ENCODE measurements at places on chromosomes 4 and X.

DNA sequence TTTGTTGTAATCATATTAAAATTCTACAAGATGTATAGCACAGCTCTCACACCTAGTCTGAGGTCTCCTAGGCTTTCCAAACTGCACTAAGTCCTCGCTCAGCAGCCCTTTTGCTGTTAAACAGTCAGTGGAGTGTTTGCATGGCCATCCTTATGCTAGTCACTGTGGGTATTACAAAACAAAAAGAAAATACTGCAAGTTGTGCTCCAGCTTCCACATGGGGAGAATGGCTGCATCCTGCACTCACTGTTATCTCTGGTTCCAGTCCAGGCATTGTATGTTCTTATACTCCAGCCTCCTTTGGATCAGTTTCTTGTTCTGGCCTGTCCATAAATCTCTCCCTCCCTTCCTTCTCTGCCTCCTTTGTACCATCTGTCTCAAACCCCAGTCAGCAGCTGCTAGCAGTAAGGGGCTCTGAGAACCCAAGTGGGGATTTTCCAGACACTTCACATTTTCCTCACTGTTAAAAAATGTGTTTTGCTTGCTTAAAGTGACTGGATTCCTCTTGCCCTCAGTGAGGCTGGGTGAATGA, 38.5 kb upstream of the BMP15 start:
- DNase-seq = no peak

DNA sequence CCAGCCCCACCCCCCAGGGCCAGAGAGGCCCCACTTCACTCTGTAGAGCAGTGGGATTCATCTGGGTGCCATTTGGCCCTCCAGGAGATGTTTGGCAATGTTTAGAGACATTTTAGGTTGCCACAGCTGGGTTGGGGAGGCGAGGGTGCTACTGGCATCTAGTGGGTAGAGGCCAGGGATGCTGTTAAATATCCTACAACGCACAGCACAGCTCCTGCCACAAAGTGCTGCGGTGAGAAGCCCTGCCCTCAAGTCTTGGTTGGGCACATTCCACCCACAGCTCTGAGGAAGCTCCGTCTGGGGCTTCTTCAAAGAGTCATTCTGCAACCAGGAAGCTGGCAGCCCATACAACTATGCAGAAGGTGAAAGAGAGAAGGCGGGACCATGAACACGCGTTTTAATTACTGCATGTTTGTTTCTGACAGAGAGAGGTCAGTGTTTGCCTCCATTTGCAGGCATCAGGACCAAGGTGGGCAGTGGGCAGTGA, 48.1 kb upstream of the FAM9C start:
- DNase-seq = no peak

GRCh38 chr4:92104506-92104905, 199.3 kb upstream of the GRID2 start:
- DNase-seq = no peak

DNA sequence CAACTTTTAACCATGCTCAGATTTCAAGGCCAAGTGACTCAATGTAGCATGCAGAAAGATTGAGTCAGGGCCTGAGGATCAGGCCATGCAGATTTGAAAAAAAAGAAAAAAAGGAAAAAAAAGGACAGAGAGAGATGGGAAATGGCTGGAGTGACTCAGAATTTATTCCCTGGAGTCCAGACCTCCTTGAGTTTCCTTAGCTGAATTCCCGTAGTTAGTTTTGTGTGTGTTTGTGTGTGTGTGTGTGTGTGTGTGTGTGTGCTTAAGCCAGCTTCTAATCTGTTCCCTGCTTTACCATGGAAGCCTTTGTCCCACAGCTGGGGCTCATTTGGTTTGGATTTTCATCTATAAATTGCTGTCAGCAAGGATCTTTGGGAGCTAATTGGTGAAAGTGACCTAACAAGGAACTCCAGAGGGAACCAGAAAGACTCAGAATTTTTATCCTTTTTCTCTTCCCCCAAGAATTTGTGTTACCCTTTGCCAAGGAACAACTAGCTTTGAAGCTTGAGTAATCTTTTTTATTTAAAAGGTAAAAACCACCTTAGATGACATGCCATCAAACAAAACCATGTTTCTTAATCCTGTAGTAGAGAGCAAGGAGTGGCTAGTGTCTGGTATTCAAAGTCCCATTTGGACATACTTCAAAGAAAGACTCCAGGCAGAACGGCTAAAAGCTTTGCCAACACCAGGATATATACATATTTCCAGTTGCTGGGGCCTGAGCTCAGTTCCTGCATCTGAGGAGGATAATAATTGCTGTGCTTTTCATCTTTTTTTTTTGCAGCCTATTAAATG, 109.0 kb upstream of the DDIT4L start:
- no peak for DNase-seq

GRCh38 chr4:143023239-143023918, 161.3 kb upstream of the USP38 start:
- DNase-seq = no peak

GRCh38 chr4:6504900-6505496, 32.6 kb upstream of the PPP2R2C start:
- DNase-seq = no peak

- DNase-seq = no peak
Measured at GRCh38 chrX:46543441-46543840, 1.8 kb downstream of the ZNF674 start.

DNA sequence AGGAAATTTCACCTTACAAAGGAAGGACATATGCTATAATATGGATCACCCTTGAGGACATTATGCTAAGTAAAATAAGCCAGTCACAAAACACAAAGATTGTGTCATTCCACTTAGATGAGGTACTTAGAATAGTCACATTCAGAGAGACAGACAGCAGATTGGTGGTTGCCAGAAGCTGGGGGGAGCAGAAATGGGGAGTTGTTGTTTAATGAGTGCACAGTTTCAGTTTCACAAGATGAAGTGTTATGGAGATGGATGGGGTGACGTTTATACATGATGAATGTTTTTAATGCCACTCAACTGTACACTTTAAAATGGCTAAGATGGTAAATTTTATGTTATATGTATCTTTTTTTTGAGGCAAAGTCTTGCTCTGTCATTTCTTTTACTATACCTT, 14.8 kb upstream of the SPON2 start:
- no peak for DNase-seq

DNA sequence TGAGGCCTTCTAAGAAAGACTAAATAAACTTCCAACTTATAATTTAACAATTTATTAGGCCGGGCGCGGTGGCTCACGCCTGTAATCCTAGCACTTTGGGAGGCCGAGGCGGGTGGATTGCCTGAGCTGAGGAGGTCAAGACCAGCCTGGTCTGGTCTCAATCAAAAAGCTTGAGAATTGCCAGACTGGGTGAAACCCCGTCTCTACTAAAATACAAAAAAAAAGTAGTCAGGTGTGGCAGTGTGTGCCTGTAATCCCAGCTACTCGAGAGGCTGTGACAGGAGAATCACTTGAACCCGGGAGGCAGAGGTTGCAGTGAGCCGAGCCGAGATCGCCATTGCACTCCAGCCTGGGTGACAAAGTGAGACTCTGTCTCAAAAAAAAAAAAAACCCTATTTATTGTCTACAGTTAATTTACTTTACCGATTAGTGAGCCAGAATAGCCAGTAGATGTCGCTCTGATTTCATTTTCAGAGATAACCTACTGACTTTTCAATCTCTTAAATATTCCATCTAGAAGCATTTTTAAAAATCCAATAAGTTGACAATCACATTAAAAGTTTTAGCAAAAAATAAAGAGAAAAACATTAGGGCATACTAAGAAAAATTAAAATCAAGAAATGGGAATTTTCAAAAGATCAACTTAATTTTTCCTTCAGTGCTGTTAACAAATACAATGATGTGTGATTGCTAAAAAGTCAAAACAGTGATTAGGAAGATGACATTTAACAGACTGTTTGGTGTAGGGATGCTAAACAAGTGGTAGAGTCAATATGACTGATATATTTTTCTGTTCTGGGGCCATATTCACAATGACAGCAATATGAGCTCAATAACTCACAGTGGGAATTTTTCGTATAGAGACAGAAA, 4.3 kb upstream of the SHROOM3 start:
- DNase-seq = no peak

- DNase-seq = no peak
Measured at GRCh38 chrX:12292996-12293765, 154.9 kb downstream of the FRMPD4 start.

DNA sequence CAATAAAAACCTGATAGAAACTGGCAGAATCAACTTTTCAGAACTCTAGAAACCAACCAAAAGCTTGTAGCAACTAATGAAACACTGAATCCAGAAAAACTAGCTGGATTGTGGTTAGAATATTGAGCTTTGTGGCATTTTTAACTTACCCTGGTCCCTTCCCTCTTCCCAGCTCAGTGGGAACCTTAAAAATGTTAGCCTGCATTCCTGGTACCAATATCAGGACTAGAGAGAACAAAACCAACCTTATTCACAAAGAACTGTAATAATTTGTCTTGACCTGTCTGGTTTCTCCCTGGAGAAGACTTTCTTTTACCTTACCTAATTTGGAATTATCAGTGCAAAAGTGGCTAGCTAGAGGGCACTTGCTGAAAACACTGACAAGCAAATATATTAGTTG, 21.2 kb downstream of the SH3D19 start:
- DNase-seq = no peak

- no peak for DNase-seq
Measured at GRCh38 chr4:73841243-73841925, 4.9 kb downstream of the CXCL6 start.

- DNase-seq = no peak
Measured at GRCh38 chr4:165600959-165601683, 222.3 kb downstream of the CPE start.

- DNase-seq = no peak
Measured at GRCh38 chrX:46698691-46699090, 60.2 kb downstream of the SLC9A7 start.

DNA sequence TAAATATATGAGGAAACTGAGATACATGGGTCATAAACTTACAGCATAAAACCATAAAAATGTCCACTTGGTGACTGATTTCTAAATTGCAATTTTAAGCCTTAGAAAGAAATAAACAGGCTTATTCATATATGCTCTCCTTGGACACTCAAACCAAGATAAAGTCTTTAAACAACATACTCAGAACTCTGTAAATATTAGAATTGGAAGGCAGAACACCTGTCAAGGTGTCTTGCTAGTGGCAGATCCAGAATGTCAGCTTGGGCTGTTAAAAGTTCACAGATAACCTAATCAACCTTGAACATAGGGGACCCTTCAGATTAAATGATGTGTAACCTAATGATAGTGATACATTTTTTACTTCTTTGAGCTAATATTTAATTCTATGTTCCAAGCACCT, 208.1 kb upstream of the ARSJ start:
- no peak for DNase-seq

GRCh38 chr4:4385729-4386295, 1.1 kb upstream of the NSG1 start:
- DNase-seq = no peak

GRCh38 chrX:2614911-2615310, 76.2 kb upstream of the CD99 start:
- DNase-seq = no peak

DNA sequence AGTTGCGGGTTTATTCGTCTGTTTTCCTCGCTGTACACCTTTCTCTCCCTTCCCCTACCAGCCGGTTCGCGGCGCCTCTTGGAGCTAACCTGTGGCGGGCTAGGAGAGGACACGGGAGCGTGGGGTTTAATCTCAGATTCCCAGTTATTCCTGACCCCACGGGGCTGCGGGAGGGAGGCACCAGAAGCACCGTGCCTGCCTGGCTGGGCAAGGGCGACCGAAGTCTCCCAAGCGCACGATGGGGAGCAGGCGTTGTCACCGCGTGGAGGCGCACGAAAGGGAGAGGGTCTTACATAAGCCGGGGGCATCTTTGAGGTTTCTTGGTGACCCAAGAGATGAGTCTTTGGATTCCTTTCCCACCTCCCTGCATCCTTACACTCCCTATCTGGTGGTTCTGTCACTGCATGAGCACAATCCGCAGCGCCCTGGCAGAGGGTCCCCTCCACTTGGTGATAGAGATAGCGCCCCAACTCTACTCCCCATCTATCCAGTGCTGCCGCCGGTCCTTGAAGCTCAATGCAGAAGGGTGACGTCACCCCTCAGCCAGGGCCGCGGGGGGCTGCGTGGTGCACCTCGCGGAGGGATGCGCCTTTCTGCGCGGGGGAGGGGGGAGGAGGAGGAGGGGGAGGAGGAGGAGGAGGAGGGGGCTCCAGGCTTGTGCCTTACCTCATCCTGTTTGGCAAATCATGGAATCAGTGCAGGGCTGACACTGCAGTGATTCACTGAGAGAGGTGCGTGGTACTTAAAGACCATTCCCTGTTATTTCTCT, 793 bp downstream of the TSPAN7 start:
- DNase-seq = no peak

DNA sequence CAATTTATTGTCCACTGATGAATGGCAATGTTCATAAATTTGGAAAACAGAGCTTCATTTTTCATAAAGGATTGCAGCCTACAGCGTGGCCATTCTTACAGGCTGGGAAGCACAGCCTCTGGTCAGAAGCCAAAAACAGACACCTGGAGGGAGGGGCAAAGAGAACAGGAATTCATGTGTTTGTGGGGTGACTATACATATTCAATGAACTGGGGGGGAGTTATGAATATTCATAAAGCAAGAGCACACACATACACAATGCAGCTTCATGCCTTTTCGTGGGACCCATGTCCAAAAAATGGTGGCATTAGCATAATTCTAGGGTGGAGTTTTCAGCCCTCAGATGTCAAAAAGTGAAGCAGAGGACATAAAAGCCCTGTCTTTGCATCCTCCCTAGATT, 173.3 kb downstream of the VEGFC start:
- no peak for DNase-seq

DNA sequence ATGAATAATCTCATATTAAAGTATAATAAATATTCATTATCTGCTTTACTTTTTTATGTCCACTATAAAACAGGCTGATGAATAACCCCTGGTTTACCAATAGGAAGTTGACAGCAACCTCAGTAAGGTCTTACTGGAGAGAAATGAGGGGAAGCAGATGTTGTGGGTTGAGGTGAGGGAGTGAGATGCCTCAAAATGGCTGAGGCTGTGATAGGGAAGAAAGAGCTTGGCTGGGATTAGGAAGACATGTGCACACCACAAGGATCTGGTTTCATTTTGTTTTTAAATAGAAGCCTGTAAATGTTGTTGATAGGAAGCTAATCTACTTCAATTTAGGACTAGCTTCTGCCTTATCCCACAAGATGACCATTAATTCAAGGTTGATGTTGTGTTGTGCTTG, 14.4 kb upstream of the CYBB start:
- no peak for DNase-seq

DNA sequence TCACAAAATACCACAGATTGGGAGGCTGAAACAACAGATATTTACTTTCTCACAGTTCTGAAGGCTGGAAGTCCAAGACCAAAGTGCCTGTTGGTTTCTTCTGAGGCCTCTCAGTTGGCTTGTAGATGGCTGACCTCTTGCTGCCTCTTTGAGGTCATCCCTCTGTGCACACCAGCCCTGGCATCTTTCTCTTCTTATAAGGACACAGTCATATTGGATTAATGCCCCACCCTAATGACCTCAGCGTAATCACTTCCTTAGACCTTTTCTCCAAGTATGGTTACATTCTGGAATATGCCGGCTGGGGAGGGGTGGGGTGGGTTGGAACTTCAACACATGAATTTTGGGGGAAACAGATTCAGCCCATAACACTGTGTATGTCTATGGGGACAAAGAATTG, 116.2 kb upstream of the LNX1 start:
- no peak for DNase-seq
